Urinary bladder (tissue), 4 donors: ENCODE measurements at places on chromosomes 6 and 20.

GRCh38 chr20:10731190-10731965, 57.6 kb upstream of the JAG1 start:
- DNase-seq: no peak

DNA sequence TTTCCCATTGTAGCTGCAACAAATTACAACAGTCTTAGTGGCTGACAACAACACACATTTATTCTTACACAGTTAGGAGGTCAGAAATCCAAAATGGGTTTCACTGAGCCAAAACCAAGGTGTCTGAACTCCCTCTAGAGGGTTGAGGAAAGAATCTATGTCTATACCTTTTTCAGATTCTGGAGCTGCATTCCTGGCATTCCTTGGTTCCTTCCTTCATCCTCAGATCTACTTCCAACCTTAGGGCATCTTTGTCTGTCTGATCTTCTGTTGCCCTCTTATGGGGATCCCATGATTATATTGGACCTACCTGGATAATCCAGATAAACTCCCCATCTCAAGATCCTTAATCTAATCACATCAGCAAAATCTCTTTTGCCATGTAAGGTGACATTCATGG, 540.9 kb upstream of the MAP3K7 start:
- no peak for DNase-seq

- DNase-seq: no peak
Measured at GRCh38 chr20:57568960-57569359, 8.1 kb downstream of the PCK1 start.

DNA sequence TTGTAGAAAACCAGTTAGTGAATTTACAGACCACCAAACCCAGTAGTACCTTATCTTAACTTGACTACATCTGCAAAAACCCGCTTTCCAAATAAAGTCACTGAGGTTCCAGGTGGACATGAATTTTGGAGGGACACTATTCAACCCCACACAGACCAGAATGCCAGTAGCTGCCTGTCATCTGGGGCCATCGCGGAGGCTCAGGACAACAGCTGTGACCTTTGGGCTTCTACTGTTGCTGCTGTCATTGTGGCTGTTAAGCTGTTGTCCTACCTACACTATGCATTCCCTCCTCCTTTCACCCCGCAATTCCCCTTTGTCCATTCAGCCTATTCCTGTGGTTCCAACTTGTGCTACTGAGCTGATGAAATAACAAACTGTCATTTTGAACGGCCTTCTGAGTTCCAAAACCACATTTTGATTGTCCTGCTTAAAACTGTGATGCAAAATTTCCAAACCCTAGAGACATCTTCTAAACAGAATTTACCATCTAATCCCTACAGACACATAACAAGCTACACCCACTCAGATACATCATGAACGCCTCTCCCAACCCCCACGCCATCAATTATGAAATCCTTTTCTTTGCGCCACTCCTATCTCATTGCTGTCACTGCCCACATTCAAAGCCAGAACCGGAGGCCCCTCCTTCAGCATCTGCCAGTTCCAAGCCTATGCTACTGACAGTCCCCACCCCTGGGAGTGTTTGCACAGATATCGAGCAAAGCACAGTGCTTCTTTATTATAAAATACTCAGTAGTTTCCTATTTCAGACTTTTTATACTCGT, 125.0 kb downstream of the C6orf118 start:
- no peak for DNase-seq
